ENCODE measurements at places on chromosomes 5 and 9.

GRCh38 chr5:74034733-74035132 lies 408.7 kb downstream of the ARHGEF28 start:
- no peak for DNase-seq

GRCh38 chr5:107324071-107324470 lies 346.7 kb downstream of the EFNA5 start:
- DNase-seq = no peak

DNA sequence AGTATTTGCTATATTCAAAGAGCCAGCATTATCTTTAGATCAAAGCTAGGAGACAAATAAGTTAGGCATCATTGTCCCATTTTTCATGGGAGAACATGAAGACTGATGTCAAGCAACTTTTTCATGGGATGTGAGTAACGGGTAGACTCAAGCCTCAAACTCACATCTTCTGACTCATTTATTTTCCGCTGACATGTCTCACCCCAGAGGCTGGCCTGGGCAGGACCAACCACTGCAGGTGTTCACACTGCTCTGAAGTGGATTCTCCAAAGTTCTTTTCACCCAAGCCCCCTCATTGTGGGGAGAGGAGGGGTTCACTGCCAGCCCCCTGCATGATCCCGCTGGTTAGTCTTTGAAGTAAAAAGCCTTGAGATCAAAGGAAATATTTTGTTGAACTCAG lies 34.9 kb upstream of the BASP1 start:
- DNase-seq = no peak

GRCh38 chr5:85049020-85049419 lies 664.3 kb upstream of the EDIL3 start:
- DNase-seq = peak; percentile 23

DNA sequence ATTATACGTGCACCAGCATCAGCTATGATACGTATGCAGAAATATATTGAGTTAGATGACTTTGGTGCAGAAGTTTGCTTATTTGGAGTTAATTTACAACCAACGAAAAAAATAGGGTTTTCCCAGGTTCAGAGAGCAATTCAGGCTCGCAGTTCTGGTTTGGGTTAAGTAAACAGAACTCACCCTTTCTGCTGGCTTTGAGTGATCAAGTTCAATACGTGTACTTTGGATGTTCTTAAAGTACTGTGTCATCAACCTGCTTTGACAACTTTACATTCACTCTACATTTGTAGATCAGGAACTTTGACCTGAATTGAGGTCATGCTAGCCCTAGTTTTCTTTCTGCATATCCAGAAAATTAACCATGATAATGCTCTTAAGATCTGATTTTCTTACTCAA lies 40.7 kb downstream of the ACOT12 start:
- DNase-seq = no peak

DNA sequence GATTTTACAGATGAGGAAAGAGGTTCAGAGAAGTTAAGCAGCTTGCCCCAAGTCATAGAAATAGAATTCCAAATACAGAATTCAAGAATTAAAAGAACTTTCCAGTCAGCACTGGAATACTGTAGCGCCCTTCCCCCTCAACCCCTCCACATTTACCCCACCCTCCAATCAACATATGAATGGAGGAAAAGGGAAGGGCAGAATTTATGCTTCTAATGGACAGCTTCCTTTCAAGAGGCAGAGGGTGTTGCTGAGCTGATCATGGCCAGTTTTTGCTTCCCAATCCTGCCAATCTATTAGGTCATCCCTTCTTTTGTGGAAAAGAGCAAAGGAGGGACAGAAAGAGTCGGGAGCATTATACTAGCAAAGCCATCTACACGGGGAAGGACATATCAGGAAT lies 39.1 kb upstream of the ANKRD31 start:
- DNase-seq = no peak

GRCh38 chr9:79193501-79194223 lies 378.1 kb upstream of the TLE4 start:
- no peak for DNase-seq

DNA sequence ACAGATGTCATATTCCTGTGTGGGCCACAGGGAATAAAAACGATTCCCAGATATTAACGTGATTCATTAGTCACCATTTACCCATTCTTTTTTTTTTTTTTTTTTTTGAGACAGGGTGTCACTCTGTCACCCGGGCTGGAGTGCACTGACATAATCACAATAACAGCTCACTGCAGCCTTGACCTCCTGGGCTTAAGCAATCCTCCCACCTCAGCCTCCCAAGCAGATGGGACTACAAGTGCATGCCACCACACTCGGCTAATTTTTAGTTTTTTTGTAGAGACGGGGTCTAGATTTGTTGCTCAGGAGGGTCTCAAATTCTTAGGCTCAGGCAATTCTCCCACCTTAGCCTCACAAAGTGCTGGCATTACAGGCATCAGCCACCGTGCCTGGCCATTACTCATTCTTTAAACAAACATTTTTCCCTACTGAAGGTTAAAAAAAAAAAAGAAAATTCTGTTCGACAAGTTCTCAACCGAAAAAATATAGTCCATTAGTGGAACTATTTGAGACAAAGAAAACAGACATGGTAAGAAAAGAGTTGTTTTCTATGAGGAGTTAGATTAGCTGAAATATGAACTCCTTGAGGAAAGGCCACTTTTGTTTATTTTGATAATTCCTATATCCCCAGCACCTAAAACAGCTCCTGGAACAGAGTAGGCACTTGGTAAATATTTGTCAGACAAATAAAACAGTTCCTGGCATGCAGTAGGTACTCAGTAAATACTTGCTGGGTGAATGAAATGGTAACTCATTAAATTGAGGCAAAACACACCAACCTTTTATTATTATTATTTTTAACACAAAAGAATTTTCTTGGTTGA lies 32.1 kb upstream of the PDCL start:
- no peak for DNase-seq

GRCh38 chr9:115198001-115198400 lies 80.0 kb upstream of the TNC start:
- DNase-seq = no peak

GRCh38 chr9:33040792-33041431 lies 15.8 kb downstream of the DNAJA1 start:
- DNase-seq = no peak

DNA sequence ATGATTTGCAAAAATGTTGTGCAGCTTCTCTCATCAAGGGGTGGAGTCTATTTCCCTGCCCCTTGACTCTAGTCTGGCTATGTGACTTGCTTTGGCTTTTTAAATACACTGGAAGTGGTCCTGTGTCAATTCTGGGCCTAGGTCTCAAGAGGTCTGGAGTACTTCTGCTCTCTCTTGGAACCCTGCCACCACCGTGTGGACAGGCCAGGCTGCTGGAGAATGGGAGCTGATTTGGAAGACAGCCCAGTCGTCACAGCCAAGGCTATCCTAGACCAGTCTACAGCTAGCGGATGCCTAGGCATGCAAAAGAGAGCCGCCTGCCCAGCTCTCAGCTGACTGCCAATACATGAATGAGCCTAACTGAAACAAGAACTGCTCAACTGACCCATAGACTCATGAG lies 56.7 kb upstream of the CLINT1 start:
- DNase-seq = peak; percentile 76

- no peak for DNase-seq
These were observed 9.2 kb downstream of the SLC6A3 start for GRCh38 chr5:1436036-1436435.

- DNase-seq = no peak
These were observed 58.4 kb upstream of the RAPGEF1 start for GRCh38 chr9:131798246-131798645.

GRCh38 chr9:78463750-78464149 lies 166.8 kb downstream of the PSAT1 start:
- no peak for DNase-seq

DNA sequence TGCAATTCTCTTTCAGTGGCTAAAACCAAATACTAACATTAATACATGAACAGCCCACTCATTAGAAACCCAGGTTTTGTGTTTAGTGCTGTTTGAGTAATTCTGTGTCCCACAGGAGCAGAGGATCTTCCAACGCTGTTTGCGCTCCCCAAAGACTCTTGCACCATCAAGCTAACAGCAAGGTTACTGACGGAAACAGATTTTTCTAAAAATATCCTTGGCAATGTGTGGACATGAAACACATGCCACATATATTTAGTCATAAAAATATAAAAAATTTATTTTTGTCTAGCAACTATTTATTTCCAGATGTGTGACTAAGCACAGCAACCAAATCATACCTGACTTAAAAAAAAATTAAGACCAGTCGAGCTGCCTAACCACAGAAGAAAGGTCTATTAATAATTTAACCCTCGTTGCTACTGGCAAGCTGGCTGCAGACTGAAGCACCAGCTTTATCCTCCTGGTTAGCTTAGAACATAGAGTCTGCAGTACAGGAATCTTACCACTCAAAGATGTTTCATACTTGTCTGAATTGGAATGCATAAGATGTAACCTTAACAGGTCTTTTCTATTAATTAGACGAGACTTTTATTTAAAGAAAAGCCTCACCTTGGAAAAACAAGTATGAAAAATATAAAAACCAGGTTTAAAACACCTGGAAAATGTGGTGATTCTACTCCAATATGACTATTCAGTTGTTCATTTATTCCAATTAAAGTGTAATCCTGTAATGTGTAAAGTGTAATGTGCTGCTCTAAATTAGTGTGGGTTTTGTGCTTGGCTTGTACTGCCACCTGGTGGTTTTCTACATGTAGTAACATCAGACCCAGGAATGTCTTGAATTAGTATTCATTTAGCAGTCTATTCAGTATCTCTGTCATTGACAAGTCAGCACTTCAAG lies 272.5 kb downstream of the EPB41L4A start:
- peak; percentile 83 for DNase-seq

GRCh38 chr9:8745347-8745746 lies 945.8 kb upstream of the DMAC1 start:
- DNase-seq = no peak

GRCh38 chr9:29697011-29697410 lies 2123.7 kb upstream of the C9orf72 start:
- no peak for DNase-seq

DNA sequence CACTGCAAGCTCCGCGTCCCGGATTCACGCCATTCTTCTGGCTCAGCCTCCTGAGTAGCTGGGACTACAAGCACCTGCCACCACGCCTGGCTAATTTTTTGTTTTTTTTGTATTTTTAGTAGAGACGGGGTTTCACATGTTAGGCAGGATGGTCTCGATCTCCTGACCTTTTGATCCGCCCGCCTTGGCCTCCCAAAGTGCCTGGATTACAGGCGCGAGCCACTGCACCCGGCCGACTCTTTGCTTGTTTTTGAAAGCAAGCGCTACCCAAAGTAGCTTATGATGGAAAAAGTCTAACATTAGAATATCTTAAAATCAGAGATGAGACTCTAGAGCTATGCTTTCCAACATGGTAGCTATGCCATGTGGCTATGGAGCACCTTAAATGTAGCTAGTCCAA lies 585.5 kb upstream of the ITGA1 start:
- no peak for DNase-seq

GRCh38 chr5:134777366-134777765 lies 18.8 kb downstream of the DDX46 start:
- DNase-seq = no peak

GRCh38 chr5:163350083-163350482 lies 87.3 kb upstream of the CCNG1 start:
- no peak for DNase-seq

GRCh38 chr5:21219251-21219650 lies 1231.3 kb upstream of the CDH18 start:
- no peak for DNase-seq

GRCh38 chr5:148229840-148230239 lies 8.5 kb upstream of the MARCOL start:
- no peak for DNase-seq

DNA sequence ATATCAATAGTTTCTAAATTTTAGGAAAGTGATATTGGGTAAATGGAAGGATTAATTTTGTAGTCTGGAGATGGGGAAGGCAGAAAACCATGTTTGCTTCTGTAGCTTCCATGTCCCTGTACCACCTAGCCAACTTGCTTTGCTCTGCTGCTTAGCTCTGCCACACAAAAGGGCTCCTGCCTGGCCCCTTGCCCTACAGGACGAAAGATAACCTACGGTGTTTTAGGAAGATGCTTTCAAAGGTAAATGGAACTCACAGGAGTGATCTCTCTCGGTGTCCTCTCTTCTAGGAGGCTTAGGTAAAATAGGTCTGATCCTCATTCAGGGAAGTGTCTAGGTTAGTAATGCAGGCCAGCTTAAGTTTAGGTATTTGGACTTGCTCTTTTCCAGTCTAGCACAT lies 37.8 kb upstream of the DMXL1 start:
- no peak for DNase-seq

DNA sequence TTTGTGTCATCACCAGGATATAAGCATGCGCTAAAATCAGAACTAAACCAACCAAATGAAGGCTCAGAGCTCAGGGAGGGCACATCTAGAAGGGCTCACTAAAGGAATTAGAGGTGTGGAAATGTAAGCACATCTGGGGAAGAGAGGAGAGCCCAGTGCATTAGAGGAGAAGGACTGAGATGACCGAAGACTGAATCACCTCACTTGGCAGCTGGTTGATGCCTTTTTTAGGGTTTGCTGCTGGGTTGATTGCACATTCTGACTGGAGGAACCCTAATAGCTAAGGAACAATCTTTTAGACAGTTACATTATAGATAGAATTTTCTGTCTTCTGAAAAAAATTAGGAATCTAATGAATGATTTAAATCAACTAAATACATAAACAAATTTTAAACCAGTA lies 8.2 kb upstream of the IFNA21 start:
- no peak for DNase-seq

- DNase-seq = no peak
These were observed 401.8 kb downstream of the ARHGEF28 start for GRCh38 chr5:74027732-74028338.

GRCh38 chr9:92504881-92505280 lies 22.6 kb upstream of the ASPN start:
- DNase-seq = no peak

DNA sequence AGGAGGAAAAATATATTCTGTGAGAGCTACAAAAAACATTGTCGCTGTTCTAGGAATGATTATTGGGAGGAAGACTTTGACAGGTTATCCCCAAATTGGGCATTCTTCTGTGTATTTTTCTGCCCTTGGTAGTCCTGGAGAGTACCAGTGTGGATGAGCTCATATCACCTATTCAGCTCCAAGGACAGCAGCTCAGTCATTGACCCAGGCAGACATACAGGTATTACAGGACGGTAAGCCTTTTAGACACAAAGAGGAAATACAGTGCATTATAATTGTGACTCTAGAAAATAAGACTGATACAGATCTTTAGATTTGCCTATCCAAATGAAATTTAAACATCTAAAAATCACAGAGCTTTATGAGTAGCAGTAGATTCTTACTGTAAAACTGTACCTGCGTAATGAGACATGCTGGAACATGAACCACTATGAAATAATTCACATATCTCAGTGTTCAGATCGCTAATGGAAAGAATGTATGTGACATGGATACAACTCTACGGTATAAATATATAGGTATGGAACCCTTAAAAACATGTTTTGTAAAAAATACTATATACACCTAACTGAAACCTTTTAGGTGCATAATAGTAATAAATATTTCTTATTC lies 56.0 kb downstream of the PLK2 start:
- DNase-seq = no peak

DNA sequence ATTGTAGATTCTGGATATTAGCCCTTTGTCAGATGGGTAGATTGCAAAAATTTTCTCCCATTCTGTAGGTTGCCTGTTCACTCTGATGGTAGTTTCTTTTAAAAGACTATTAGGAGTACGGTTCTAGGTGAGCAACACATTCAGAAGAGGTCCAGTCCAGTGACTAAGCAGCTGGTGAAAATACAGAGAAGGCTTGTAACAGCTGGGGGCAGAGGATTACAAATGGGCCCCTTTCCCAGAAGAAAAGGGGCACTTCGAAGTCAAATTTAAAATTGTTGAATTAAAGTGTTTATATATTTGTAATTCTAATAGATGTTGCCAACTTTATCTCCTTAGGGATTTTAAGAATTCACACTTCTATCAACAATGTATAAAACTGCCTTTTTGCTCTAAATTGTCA lies 720.5 kb downstream of the TLE4 start:
- no peak for DNase-seq

All from midbrain (tissue), 1 donor.